ENCODE measurements at places on chromosomes 1 and 21.

DNA sequence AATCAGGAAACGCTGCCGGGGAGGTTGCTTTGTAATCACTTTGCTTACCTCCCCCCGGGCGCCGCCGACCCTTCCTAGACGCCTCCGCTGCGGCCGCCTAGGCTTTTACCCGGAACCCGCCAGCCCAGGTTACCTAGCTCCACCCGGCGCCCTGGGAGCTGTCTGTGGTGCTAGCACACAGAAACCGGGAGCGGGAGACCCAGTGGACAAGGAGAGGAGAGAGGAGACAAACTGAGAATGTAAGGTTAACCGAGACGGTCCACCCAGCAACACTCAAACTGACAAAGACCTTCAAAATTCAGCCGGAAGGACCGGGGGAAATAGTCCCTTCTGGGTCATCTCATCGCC is 9.8 kb downstream of the BARHL2 start:
- no peak for DNase-seq

DNA sequence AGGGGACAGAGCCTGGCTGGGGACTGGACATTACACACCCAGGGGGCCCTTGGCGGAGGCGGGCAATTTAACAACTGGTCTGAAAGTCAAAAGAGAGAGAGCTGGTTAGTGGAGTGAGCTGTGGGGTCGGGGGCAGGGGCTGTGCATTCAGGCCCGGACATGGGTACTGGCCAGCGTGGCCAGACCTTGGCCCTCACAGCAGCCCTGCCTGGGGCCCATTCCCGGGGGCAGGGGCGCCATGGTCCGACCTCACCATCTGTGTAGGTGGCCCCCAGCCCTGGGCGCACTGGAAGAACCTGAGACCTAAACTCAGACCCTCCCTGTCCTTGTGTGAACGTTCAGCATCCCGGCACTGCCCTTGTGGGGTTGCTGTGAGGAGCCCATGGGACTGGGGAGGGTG is 5.0 kb downstream of the CLDN19 start:
- DNase-seq = no peak

- DNase-seq = no peak
These were observed 40.3 kb upstream of the TRIM67 start for GRCh38 chr1:231121533-231121932.

- peak; percentile 3 for DNase-seq
These were observed 39.7 kb downstream of the AZIN2 start for GRCh38 chr1:33120436-33121231.

DNA sequence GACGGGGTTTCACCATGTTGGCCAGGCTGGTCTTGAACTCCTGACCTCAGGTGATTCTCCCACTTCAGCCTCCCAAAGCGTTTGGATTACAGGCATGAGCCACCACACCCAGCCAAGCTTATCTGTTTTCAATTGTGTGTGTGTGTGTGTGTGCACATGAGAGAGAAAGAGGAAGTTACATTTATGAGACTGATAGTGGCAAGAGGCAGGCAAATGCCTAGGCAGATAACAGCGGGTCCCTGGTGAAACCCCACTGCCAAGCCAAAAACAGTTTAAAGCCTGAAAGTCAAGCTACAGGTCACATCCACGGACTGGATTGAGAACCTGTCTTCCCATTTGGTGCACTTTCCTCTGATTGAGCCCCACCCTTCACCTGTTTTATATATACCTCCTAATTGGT is 35.1 kb upstream of the IFNGR2 start:
- no peak for DNase-seq

- DNase-seq = no peak
These were observed 53.6 kb downstream of the CAPN8 start for GRCh38 chr1:223611936-223612335.

DNA sequence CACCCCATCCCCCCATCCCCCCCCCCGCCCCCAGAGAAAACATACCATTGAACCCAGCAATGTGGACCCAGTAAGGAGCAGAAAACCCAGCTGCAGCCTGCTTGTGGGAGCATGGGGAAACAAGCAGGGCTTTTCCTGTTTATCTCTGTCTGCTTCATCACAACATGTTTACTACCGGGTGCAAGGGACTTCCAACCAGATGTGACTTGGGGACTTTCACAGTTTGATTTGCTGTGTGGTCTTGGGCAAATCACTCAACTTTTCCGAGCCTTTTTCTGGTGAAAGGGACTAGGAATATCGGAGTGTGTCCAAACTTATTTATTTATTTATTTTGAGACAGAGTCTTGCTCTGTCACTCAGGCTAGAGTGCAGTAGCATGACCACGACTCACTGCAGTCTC is 3.2 kb downstream of the TMCC2 start:
- DNase-seq = no peak

DNA sequence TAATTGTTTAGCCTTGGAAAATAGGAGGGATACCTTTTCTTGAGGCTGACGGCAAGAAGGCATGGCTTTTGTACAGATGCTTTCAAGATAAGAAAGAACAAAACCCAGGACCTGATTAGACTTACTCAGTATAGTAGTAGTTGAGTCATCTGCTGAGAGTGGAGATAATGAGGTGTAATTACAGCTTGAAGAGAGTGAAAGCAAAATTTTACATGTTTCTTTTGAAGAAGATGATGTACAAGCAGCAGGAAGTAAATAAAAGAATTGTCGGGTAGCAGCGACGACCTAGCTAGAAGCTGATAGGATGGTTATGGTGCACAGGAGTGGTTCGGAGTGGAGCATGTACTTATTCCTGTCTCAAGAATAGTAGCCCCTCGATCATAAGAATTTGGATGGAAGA is 6.6 kb downstream of the ANGPTL1 start:
- no peak for DNase-seq

DNA sequence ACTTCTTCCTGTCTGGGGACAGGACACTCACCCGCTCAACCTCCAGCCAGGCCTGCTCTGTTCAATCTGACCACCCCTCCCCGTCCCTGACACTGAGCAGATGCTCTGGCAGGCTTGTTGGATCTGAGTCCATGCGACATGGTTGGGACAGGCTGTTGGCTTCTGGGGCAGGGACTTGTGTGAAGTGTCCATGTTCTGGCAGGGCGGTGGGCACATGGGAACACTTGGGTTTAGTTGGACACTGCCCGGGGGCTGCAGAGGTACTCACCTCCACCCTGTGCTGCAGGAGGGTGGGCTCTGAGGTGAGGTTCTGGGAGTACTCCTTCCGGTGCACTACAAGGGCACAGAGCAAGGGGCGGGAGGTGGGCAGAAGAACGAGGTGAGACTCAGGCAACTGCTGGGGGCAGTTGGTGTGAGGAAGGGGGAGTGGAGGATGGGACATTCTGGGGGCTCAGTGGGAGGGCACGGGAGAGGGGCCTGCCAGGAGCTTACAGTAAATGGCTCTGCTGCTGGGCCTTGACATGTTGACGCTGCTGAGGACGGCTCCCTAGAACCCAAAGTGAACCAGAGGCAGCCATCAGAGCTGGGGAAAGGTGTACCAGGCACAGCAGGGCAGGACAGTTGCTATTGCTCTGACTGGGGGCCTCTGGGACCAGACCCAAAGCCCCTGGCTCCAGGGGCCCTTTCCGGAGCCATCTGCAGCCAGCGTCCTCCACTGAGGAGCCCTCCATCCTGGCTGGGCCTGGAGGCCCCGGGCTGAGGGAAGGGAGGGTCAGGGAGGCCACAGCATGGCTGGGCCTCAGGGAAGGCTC is 2.3 kb downstream of the EPS8L3 start:
- DNase-seq = no peak

DNA sequence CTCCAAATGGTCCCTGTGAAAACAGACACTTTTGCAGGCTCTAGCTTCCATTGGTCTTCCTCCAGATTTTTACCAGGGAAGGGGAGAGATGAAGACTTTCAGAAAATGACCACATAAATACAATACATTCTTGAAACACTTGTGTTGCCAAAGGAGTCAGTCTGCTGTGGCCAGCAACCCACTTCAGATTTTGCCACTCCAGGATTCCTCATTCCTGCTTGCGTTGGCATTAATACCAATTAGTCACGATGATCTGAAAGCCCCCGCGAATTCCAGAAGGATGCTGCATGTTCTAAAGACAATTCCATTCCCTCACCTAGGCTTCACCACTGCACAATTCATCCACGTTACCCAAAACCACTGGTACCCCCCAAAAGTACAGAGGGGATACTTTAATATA is 7.9 kb upstream of the BACE2 start:
- DNase-seq = no peak

DNA sequence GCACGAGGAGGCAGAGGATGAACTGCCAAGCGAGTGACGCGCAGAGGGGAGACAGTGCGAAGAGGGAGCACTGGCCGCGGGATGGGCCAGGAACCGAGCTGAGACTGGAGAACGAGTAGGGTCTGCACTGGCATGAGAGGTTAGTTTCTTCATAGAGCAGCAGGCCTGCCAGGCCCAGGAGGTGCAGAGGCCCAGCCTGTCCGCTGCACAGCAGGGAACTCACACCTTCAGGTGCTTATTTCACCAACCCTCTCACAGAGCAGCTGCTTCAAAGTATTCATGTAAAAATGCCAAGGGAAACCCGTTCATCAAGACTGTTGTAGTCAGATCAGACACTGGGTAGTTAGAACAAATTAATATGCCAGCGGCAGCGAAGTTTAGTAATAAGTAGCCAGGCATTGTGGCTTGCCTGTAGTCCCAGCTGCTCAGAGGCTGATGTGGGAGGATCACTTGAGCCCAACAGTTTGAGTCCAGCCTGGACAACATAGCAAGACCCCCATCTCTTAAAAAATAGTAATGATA is 144.5 kb downstream of the SLC45A1 start:
- DNase-seq = no peak

- no peak for DNase-seq
These were observed 22.9 kb upstream of the LMO4 start for GRCh38 chr1:87305762-87306161.

GRCh38 chr1:214838351-214838750 is 235.4 kb downstream of the CENPF start:
- no peak for DNase-seq

DNA sequence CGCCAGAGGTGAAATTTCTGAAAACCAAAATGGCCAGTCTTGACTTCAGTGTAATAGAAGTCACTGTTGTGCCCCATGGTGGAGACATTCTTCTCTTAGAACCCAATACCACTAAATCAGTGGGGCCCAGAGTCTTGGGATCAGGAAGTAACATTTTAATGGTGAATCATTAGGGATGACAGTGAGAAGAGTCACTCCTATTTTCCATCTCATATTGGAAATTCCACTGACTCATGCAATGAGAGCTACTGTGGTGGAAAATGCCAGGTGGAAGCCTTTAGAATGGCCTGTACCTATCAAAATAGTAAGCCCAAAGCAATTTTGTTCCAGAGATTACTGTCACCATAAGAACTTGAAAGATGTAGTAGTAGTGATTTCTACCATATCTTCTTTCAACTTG is 20.6 kb upstream of the PPM1J start:
- no peak for DNase-seq

GRCh38 chr1:223207293-223208066 is 64.4 kb upstream of the TLR5 start:
- DNase-seq = no peak

DNA sequence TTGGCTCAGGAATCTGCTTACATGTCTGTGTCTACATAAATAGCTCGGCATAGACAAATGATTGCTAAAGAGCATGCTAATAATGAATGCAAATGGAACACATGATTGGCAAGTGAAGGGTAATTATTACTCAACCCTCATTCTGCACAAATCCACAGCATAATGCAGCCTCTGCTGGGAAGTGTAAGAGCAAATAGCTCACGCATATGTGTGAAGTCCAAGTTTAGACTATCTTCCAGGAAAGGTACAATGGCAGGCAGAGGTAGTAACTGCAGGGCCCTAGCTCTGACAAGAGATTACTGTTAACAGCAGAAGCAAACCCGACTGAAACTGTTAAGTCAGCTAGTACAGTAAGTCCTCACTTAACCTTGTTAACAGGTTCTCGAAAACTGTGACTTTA is 7.0 kb upstream of the IL6R start:
- no peak for DNase-seq

GRCh38 chr1:28173151-28173979 is 3.1 kb downstream of the PTAFR start:
- DNase-seq = no peak

DNA sequence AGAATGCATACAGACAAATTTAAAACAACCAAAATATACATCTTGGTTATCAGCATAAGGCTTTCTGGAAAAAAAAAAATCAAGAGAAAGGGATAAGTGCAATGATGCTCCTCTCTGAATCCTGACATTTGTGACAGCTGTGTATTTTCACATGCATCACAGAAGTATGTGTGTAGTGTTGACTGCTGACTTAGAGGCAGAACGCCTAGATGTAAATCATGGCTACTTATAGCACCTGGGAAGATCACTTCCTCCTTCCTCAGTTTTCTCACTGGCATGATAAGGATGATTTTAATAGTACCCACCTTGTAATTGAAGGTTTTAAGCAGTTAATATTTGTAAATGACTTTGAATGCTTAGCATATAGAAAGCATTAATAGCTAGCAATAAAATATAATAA is 112.5 kb downstream of the MRPL39 start:
- no peak for DNase-seq

DNA sequence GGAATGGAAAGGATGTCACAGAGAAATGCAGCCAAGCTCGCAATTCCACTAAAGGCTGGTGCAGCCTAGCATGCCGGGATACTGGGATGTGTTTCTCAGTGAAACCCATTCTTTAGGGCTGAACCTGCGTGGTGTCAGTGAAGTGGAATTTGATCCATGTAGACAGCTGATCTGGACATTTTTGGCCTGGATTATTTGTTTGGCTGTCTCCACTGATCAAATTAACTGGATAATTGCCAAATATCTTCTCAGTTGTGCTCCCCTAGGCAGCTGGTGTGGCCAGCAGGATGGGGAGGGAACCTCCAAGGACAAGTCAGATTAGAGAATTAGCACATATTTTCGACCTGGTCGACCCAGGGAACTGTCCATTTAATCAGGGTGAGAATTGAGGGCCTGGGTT is 318.4 kb downstream of the RPS6KC1 start:
- no peak for DNase-seq

- no peak for DNase-seq
These were observed 178.8 kb upstream of the ZNF644 start for GRCh38 chr1:91200675-91201074.

GRCh38 chr1:203509135-203509534 is 15.2 kb downstream of the OPTC start:
- no peak for DNase-seq

DNA sequence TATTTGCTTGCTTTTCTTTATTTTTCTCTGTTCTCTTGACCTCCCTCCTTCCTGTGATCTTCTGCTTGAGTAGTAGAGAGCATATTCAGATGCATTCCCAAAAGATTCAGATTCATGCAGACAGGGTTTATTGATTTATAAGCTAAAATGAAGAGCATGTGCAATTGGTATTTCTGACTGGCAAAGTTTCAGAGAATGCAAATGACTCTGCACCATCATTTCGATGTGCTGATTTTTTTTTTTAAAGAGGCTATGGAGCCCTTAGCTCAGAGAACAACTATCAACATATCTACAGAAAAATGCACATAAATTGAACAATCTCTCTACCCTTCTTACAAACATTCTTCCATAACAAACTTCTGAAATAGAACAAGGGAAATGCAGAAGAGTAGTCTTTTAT is 312.0 kb downstream of the VAV3 start:
- DNase-seq = no peak

DNA sequence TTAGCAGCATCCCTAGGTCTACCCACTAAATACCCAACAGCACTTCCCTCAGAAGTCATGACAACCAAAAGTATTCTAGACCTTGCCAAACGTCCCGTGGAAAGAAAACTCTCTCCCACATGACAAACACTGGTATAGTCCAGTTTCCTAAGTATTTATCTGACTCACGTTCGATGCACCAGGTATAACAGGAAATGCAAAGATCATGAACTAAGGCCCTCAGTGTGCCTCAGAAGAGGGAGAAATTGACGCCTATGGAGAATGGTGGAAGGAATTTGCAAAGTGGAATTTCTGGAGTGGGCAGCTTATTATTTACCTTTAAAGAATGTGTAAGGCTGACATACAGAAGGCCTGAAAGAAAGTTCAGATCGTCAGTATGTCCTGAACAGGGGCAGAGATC is 523.6 kb upstream of the DAB1 start:
- DNase-seq = no peak
